Activated T-cell treated with anti-CD3 and anti-CD28 coated beads for 1 hour (primary cell): ENCODE measurements at places on chromosomes 3 and 15.

DNA sequence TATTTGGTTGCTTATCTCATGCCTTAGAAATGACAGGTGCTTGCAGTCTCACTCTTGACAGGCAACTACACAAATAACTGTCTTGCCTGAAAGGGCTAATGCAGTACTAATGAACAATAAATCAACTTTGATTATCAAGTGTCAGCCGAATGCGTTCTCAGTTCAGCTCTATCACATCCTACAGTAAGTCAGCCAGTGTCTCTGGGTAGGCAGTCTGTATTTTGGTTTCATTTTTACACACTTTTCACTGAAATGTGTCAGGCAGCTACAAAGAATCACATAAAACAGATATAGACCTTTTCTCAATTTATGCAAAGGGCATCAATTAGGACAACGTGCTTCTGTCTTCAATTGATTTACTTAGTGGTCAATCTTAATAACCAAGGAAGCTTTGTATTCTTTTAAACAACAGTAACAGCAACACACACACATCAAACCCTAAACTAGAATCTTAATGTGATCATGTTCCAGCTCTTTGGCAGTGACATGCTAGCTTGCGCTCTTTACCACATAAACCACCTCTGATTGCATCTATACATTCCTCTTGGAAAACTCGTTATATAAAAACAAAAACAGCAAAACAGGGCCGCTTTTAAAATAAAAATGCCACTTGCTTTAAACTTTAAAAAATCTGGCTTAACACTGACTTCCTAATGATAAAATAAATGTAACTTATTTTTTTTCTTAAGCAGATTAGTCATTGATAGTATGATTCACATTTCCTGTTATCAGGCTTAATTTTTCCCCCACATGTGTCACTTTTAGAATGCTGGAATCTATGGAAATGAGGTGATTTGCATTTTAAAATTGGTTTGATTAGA lies 520.4 kb downstream of the FOXP1 start:
- DNase-seq, result no peak

GRCh38 chr3:16190704-16191103 lies 16.2 kb downstream of the GALNT15 start:
- no peak for DNase-seq

GRCh38 chr3:153023896-153024295 lies 138.1 kb upstream of the RAP2B start:
- DNase-seq, result no peak

GRCh38 chr3:20055020-20055775 lies 15.0 kb downstream of the KAT2B start:
- no peak for DNase-seq

- DNase-seq, result no peak
Observed at GRCh38 chr3:98755601-98756000, 7.5 kb upstream of the ST3GAL6 start.

- DNase-seq, result no peak
Observed at GRCh38 chr3:148790851-148791735, 36.5 kb upstream of the CPB1 start.

GRCh38 chr3:56915966-56916586 lies 114.3 kb upstream of the ARHGEF3 start:
- peak; percentile 58 for DNase-seq

- DNase-seq, result no peak
Observed at GRCh38 chr3:24192469-24193056, 247.5 kb downstream of the NR1D2 start.

DNA sequence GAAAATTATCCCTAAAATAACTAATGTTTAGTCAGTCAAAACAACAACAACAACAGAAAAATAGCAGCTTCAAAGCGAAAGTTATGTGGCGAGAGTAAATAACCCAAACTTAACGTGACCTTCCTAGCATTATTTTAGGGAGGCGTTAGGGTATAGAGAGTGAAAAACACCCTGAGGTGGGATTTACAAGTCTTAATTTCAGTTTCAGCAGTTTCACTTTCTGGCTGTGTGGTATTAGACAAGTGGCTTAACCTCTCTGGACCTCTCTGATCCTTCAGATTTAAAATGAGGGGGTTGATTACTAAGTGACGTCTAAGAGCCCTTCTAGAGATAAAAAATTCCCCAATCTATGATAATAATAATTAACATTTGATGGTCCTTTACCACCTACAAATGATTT lies 291.2 kb downstream of the ZBTB20 start:
- DNase-seq, result no peak

DNA sequence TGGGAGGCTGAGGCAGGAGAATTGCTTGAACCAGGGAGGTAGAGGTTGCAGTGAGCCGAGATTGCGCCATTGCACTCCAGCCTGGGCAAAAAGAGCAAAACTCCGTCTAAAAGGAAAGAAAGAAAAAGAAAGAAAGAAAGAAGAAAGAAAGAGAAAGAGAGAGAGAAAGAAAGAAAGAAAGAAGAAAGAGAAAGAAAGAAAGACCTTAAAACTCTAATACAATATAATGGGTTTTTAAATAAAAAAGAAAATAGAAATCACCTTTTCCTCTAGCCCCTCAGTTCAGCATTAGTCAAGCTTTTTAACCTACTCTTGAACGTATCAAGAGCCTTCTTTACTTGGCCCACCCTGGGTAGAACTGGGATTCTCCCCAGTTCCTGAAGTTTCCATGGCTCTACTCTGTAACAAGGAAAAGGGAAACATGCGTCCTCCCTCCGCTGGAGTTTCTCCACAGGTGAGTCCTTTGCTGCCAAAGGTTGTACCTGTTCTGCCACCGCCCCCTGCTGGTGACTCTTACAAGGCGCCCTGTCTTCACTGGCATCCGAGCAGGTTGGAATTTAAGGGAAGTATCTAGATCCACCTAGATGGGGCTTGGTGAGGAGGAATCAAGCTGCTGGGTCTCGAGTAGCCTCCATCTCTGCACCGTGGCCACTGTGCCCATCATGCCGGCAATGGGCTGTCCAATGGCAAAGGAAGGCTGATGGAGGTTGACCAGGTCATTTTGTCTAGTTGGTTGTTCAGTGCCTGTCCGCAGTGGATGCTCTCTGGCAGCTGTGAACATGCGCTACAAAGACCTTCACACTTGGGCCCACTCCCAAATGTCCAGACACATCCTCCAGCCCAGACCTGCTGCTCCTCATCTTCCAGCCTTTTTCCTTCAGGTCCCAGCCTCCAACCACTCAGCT lies 20.6 kb upstream of the EPHB3 start:
- DNase-seq, result peak; percentile 76

DNA sequence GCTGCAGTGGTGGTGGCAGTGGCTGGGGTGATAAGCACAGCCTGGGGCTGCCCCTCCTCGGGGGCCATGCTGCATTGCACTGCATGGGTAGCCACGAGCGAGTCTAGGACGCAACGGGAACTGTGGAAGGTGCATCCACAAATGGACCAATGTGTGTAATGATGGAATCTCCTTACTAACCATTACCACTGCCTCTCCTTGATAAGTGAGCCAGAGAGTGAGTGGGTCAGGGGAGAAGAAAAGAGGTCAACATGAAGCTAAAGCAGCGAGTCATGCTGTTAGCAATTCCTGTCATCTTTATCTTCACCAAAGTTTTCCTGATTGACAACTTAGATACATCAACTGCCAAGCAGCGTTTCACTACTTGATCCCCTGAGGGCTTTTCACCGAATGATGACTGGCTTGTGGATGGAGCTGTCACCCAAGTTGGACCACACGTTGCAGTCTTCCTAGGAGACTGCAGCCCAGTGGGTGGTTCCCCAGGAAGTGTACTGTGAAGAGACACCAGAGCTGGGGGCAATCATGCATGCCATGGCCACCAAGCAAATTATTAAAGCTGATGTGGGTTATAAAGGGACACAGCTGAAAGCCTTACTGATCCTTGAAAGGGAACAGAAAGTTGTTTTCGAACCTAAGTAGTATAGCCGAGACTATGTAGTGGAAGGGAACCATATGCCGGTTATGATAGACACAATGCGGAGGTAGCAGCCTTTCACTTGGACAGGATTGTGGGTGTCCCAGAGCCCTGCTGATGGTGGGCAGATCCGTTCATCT lies 20.6 kb downstream of the SAMD7 start:
- no peak for DNase-seq

GRCh38 chr3:51380601-51381332 lies 4.3 kb upstream of the MANF start:
- no peak for DNase-seq

GRCh38 chr3:66378256-66378655 lies 122.6 kb downstream of the LRIG1 start:
- DNase-seq, result peak; percentile 29

- no peak for DNase-seq
Observed at GRCh38 chr15:58425185-58425584, 6.6 kb upstream of the LIPC start.

DNA sequence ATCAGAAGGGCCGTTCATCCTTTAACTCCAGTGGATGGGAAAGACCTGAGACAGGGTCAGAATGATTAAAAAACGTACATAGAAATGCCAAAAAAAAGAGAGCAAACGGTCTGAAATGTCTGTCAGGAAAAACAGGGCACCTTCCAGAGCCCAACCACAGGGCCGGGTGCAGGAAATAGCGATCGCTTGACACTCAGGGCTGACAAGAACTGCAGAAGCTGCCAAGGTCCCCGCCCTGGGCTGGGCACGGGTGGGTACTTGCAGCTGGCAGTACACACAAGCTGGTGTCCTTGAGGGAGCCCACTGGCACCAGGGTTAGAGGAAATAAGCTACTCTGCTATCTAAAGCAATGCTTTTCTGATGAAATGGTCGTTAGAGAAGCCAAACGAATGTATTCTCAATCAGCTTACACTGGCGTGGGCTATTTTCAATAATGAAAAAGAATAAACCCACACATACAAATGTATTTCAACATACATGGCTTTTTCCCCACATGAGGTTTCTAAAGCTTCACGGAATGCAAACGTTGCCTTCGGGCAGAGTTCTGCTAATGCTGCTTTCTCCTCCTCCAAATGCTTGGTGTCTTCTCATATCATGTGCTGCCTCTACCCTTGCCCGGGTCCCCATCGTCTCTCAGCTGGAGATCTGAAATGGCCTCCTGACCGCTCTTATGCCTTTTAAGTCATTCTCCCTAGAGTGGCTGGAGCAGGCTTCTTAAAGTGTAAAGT lies 15.6 kb downstream of the FRMD4B start:
- no peak for DNase-seq

DNA sequence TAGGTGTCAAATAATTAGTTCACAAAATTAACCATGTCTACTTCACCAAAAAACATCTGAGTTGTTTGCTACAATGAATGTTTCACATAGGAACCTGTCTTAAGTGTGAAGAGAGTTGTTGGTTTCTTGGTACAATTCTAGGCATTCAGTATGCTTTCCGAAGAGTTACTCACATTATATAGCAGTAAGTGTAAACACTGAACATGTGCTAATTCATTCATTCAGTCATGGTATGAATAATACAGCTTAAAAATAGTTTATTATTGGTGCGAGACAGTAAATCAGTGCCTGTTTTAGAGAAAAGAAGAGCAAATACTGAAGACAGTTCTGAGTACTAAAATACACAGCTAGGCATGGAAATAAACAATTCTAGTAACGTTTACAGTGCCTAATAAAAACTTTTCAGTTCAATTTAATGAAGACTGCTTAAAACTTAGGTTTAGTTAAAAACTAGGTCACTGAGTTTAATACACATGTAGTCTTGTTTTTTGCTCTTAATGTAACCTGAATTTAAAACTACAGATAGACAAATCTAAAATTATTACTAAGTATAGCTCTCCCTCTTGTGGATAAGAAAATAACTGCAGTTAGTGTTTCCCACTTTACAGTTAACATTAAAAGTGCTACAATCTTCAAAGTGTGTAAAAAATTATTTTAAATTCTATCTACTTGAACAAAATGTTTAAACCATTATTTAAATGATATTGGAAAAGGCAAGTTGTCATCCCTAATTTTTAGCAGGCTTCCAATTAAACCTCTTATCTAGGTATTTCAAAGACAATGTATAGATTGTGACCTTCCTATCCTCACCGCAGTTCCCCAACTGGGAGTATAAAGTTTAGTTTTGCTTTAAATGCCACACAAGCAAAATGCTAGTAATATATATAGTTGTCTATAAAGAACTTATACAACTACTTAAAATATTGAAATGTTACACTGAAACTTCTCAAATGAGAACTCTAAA lies 20.1 kb upstream of the ZCWPW2 start:
- DNase-seq, result no peak

DNA sequence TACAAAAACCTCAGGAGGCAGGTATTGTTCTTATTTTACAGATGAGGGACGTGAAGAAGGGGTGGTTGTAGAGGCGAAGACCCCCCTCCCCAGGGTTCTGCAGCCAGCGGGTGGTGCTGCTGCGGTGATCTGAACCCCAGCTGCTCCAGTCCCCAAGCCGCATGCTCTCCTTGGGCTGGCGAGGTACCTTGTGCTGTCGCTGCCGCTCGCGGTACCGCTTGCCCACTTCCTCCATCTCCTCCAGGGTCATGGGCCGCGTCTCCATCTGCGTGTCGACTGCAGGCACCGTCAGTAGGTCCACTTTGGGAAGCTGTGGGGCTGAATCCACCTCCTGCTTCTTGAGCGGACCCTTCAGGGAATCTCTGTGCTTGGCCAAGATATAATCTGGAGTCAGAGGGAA lies 17.5 kb downstream of the EFCAB12 start:
- no peak for DNase-seq

GRCh38 chr15:51093839-51094605 lies 684 bp downstream of the TNFAIP8L3 start:
- DNase-seq, result no peak

DNA sequence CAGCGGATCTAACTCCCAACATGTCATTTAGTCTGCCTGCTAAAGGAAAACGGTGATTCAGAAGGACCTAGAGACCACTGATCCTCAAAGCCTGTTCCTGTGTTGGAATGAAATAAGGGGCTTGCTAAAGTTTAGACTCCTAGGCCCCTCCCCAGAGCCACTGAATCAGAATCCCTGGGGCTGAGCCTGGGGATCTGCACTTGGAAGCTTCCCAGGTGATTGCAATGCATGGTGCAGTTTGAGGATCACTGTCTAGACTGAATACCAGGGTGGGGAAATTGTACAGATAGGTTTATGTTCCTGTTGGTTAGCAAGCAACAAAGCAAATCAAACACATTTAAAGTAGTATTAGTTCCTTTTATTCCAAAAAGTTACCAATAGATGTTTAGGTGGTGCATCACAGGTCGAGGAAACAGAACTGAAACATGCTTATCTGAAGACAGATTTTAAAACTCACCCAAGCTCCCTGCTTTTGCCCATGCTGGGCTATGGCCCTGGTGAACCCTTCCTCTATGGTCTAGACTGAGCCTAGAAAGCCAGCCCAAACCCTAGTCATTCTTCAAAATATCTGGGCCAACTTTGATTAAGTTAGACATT lies 29.6 kb upstream of the SPTBN5 start:
- DNase-seq, result no peak

GRCh38 chr3:27606537-27606936 lies 115.6 kb downstream of the EOMES start:
- DNase-seq, result no peak

- no peak for DNase-seq
Observed at GRCh38 chr3:152173627-152174026, 95.1 kb upstream of the MBNL1 start.

DNA sequence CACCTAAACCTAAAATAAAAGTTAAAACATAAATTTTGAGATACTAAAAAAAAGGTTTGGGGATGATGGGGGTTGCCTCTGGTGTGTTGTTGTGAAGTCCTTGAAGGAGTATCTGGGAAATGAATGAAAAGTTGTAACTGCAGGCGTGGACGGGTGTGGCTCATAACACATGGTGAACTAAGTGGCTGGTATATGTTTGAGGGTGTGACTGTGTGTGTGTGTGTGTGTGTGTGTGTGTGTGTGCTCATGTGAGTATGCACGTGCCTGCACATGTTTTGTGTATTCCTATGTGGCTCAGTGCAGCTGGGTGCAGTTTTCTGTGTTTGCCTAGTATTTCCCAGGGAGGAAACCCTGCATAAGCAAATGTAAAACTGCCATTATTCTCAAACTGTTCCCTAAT lies 229.9 kb upstream of the TRIM42 start:
- DNase-seq, result no peak
